Choroid plexus epithelial cell (primary cell): ENCODE measurements at places on chromosomes 5 and 9.

DNA sequence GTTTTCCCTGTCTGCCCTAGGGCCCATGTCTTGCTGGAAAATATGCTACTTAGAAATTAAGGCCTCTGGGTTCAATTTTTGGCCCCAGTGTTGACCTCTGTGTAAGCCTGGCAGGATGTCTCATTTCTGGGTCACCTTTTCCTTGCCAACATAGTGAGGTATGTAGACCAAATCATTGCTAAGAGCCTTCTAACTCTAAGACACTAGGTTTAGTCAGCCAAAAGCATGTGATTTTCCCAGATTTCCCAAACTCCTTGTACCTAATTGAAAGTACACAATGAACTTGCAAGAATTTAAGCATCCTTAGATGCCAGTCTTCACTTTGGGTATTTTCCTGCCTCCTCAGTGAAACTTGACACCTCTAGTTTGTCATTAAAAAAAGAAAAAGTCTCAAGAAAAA is 77.0 kb downstream of the GALNT10 start:
- DNase-seq = no peak

- peak; percentile 64 for DNase-seq
Measured at GRCh38 chr5:1174122-1174936, 27.1 kb upstream of the SLC6A19 start.

DNA sequence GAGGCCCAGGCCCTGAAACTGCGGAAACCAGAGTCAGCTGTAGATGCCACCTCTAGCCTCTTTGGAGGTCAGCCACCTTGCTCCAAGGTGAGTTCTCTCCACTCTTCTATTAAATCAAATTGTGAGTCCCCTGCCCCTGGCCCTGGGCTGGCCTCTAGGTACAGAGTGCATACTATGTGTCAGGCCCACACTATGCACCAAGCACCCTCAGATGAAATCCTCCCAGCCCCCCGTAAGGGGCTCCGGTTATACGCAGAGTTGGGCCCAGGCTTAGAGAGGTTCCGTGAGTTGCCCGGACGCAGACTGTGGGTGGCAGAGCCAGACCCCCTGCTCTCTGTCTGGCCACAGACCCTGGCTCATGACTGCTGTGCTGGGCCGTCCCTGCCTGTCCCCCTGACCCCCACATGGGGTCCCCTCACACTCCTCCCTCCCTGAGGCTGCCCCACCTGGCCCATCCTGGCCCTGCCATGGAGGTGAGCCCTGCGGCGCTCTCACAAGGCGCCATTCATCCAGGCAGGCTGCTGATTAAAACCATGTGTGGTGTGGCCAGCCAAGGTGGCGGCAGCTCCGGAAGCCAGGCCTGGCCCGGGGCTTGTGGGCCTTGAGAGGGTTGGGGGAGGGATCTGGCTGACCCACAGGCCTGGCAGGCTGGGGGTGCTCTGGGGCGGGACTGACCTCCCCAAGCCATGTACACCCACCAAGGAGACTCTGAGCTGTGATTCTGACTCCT is 65.5 kb upstream of the SYNPO start:
- no peak for DNase-seq

DNA sequence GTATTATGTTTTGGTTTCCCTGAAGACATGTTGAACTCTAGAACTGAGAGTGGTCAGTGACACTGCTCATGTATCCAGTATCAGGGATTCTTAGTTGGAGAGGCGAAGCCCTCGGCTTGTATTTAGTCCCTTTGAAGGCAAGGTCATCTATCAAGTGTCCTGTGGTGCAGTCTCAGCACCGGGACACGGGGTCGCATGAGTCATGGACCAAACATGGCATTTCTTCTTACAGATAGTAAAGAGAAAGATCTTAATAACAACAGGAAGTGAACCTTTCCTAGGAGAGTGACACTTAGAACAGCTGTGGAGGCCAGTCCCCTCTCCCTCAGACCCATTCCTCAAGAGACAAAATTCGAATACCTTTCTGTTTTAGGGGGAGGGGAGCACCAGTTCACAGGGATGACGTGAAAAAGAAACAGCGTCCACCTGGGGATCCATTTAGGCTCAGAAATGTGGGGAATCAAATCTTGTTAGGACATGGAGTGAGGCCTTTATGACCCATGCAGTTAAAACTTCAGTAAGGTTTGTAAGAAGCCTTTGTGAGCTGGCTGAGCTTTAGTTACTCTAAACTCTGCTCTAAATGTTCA is 86.5 kb downstream of the ADGRV1 start:
- DNase-seq = peak; percentile 27

DNA sequence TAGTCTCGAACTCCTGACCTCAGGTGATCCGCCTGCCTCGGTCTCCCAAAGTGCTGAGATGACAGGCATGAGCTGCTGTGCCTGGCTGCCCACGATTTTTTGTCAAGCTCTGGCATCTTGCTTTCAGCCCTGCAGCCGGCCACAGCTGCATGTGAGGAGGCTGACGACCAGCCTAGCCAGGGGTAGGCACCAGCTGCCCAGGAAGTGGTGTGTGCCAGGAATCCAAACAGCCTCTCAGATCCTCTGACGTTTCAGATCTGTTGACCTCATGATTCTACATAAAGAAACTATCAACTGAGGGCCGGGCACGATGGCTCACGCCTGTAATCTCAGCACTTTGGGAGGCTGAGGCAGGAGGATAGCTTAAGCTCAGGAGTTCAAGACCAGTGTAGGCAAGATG is 19.0 kb downstream of the DYNC2I2 start:
- no peak for DNase-seq
